GM03348 (cell line): ENCODE measurements at places on chromosomes 1 and 21.

DNA sequence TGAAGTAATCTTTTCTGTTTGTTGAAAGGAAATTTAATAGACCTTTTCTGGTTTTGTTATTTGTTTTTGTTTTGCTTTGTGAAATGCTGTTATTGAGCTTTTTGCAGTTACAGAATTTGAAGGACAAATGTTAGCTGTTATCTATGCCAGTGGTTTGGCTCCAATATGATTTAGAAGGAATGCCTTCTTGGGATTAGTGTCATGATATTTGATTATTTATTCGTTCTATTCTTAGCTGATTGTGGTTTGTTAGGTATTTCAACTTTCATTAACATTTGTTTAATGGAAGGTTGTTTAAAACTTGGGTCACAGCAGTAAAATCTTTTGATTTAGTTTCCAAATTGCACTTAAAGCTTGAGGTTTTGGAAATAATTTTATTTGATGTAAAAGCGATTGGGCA is 33.5 kb downstream of the ADGRL2 start:
- DNase-seq, result peak; percentile 4

- no peak for DNase-seq
Observed at GRCh38 chr21:34945288-34945687, 103.8 kb downstream of the RUNX1 start.

GRCh38 chr1:20184481-20184900 is 1.4 kb upstream of the UBXN10 start:
- no peak for DNase-seq

- no peak for DNase-seq
Observed at GRCh38 chr1:246338546-246338945, 168.5 kb downstream of the SMYD3 start.

DNA sequence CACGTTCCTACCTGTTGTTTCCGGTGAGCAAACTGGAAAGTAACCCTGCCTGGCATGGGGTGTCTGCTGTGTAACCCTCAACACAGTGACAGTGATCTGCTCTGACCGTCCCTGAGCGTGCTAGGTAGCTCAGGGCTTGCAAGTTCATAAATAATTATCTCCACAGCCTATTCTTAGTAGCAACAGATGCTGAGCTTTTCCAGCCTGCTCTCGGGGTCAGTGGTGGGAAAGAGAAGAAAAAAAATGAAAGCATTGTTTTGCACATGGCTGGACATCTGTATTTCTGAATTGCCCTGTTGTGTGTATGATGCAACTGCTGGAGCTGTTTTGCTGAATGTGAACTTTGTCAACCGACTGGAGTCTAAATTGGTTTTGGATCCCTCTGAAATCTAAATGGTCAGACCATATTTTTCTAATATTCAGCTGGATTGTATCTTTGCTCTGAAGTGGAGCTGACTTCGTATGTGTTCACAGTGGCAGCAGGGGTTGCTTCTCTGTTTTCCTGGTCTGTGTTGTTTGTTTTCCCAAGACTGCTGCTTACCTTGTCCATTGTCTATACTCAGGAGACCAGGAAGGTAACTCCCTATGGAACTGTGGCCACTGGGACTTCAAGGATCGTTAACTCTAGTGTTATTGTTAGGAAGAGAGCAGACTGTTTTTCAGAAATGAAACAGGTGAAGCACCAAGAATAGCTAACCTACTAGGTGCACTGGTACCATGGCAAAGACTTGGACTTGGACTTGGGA is 27.0 kb downstream of the TGFB2 start:
- DNase-seq, result peak; percentile 63

- no peak for DNase-seq
Observed at GRCh38 chr21:37528150-37528937, 161.8 kb downstream of the DYRK1A start.

GRCh38 chr21:44051462-44051941 is 39.4 kb downstream of the TRAPPC10 start:
- no peak for DNase-seq

DNA sequence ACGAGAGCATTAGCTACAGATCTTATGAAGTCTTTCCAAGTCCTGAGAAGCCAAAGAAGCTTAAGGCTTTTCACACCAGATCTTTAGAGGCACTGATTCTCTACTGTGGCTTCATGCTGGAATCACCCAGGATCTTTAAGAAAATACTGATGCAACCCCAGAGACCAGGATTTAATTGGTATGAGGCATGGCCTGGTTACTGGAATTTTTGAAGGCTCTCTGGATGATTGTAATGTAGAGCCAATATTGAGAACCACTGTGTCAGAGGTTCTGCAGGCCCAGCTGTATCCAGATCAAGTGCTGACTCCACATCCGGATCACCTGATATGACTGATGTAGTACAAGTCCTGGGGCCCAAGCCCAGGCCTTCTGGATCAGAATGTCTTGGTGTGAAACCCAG is 105.7 kb downstream of the PLPPR5 start:
- peak; percentile 3 for DNase-seq

DNA sequence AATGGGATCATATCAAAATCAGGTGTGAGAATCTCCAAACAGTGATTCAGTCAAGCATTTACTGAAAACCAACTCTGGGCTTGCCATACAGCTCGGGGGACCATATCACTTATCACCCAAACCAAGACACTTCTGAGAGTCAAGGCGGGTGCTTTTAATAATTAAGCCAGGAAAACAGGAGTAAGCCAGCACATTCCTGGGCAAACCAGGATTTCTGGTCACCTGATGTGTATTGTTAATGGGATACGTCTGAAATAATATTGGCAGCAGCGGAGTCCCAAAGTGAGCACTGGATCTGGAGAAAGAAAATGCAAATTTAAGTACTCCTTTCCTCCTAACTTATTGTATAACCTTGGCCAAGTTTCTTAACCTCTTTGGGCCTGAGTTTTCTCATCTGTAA is 17.6 kb downstream of the OSCP1 start:
- DNase-seq, result no peak

DNA sequence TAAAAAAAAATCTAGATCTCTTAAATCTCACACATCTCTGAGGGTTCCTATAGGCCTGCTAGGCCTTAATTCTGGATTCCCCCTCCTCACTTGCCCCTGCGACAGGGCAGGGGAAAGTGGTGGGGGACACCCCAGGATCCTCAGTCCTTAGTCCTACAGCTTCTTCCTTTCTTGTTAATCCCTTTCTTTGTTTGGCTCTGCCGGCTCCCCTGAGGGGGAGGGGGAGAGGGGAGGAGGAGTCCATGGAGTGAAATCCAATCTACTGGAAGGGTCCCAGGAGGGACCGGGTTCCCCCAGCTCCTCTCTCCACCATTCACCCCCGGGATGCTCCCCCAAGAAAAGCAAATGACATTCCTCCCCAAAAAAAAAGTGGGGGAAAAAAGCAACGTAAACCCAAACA is 8.5 kb downstream of the MEX3A start:
- DNase-seq, result no peak

DNA sequence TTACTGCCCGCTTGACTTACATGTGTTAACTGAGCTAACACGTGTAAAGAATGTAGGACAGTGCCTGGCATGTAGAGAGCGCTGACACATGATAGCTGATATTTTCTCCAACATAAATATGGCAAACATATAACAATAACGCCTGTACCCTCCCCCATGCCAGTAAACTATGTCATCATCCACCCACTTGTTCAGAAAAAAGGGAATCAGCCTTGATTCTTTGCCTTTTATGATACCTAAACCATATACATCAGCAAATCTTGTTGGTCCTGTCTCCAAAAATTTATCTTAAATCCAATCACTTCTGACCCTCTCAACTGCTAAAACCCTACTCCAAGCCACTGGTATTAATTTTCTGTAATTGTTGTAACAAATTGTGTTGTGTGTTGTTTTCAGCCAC is 1.1 kb upstream of the ZNF692 start:
- DNase-seq, result no peak

GRCh38 chr1:226551299-226551698 is 2.7 kb downstream of the STUM start:
- no peak for DNase-seq

GRCh38 chr21:37574316-37574715 is 207.7 kb downstream of the DYRK1A start:
- no peak for DNase-seq

- DNase-seq, result no peak
Observed at GRCh38 chr1:201262963-201263608, 20.2 kb upstream of the PKP1 start.

GRCh38 chr1:216929870-216930582 is 206.8 kb upstream of the ESRRG start:
- DNase-seq, result no peak

DNA sequence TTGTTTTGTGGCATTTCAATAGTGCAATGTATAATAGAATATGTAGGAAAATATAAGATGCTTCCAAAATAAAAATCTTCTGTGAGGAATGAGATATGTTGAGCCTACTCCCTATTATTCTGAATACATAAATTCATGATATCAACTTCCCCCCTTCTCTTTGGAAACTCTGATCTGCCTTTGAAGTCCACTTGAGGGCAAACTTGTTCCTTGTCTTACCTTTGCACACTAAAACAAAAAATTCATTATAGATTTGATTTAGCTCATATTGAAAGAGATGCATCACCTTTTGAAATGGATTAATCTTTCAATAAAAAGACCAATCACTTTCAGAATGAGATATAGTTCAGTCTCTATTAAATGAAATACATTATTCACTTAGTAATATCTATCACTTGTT is 580.7 kb upstream of the ADGRL4 start:
- no peak for DNase-seq

GRCh38 chr1:233361876-233362275 is 34.4 kb downstream of the MAP3K21 start:
- DNase-seq, result peak; percentile 16

- peak; percentile 84 for DNase-seq
Observed at GRCh38 chr1:98048244-98048643, 127.4 kb upstream of the DPYD start.

DNA sequence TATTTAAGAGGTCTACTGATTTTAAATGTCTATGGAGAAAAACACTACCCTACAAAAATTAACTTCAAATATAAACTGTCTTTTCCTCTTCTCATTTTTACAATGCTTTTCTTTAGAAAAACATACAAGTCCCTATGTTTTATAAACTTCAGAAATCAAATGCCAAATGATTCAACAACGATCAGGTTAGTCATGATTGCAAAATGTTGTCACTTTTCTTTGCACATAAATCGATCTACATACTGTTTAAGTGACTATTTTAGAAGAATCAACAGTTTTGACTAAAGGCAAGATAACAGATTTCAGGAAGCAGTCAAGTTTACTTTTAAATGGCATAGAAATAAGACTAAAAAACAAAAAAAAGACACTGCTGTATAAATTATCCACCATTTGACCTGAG is 168.7 kb downstream of the GPATCH2 start:
- DNase-seq, result no peak

DNA sequence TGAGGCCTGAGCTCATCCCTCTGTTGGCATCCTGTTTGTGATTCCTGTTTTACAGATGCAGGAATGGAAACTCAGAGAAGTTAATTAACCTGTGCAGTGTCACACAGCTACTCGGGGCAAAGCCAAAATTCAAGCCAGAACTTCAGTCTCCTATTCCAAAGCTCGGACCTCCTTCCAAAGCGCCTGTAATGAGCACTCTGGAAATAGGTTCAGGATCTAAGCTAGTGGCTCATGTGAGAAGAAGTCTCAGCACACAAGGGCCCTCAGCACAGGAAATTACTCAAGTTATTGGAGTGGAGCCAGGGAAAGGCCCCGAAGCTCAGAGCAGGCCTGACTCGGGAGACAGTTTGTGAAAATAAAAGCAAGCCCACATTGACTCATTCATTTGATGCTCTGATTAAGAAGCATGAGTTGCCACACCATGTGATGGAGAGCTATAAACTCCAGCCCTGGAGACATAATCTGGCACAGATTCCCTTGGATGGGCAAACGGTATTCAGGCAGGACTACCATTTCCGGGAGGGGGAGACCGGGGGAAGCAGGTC is 50.6 kb upstream of the LYST start:
- peak; percentile 93 for DNase-seq

GRCh38 chr1:222283147-222283768 is 264.6 kb downstream of the HHIPL2 start:
- peak; percentile 72 for DNase-seq

GRCh38 chr1:209618756-209619420 is 33.3 kb downstream of the LAMB3 start:
- peak; percentile 67 for DNase-seq

GRCh38 chr1:203045821-203046594 is 19.7 kb downstream of the PPFIA4 start:
- no peak for DNase-seq

- no peak for DNase-seq
Observed at GRCh38 chr1:5296557-5297179, 642.3 kb downstream of the AJAP1 start.

- DNase-seq, result no peak
Observed at GRCh38 chr1:65105596-65105995, 42.4 kb upstream of the AK4 start.

DNA sequence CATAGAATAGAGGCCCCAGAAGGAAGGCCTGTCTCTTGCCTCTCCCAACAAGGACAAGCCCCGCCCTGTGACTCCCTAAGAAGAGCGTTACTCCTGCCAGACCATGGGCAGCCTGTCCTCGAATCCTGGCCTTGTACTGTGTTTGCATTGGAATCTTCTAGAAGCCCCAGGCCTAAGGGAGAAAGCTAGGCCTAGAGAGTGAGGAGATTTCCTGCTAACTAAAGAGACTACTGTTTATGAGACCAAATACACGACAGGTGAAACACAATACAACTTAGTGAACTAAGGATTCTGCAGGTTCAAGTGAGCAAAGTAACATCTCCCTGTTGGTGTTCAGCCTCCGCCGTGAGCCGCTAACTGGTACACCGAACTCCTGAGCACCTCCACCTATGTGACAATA is 62.7 kb downstream of the SYF2 start:
- no peak for DNase-seq

- no peak for DNase-seq
Observed at GRCh38 chr21:35838350-35838749, 222.0 kb downstream of the SETD4 start.

DNA sequence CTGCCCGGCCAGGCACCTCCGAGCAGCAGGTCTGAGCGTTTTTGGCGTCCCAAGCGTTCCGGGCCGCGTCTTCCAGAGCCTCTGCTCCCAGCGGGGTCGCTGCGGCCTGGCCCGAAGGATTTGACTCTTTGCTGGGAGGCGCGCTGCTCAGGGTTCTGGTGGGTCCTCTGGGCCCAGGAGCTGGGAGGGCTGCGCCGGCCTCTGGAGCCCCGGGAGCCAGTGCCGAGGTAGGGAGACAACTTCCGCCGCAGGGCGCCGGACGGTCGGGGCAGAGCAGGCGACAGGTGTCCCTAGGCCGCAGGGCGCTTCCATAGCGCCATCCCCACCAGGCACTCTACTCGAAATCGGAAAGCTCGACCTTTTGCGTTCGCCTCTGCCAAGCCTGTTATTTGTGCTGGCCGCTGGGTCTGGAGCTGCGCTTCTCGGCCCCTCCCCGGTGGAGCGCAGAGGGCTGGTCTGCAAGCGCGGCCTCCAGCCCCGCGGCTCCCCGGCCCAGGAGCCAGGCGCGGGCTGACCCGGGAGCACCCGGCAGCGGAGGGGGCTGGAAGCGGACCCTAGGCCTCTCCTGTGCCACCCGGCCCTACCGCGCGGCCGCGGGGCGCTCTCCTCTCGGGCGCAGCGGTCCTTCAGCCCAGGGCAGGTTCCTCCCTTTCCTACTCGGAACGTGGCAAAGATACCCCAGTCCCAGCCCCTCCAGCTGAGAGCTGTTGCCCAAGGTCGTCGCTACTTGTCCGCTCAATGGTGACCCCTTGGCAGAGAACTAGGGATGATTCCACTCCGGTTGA is 2.2 kb downstream of the SIM2 start:
- DNase-seq, result no peak

- DNase-seq, result peak; percentile 8
Observed at GRCh38 chr1:176450526-176450925, 12.4 kb upstream of the PAPPA2 start.

GRCh38 chr21:16377857-16378256 is 648.1 kb downstream of the USP25 start:
- no peak for DNase-seq
